ENCODE measurements at places on chromosomes 12 and 14.

- no peak for DNase-seq
Observed at GRCh38 chr14:52333823-52334657, 19.9 kb downstream of the PTGER2 start.

GRCh38 chr12:93853698-93854478 is 176.7 kb downstream of the CRADD start:
- no peak for DNase-seq

DNA sequence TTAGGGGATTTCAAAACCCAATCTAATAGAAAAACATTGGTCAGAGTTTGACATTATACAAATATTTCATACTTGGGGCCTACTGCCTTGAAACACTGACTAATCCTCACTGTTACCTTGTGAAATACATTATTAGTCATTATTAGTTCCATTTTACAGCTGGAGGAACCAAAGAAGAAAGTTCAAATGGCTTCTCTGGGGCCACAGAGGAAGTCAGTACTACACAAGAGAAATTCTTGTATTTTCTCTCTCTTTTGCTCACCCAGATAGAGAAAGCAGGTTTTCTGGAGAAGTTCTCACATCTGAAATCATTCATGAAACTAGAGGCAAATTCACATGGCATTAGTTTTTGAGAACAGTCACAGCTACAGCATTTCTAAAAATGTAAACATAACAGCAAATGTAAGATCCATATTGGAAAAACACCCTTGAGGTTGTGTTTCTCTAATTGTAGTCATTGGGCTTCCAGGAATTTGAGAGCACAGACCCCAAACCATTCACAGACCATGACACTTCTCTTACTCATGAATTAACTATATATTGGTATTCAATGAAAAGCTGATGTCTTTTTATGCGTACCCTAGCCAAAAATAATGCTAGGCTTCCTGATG is 83.0 kb downstream of the LLPH start:
- no peak for DNase-seq

GRCh38 chr14:105471823-105472485 is 2.7 kb upstream of the CRIP2 start:
- DNase-seq: no peak

- no peak for DNase-seq
Observed at GRCh38 chr12:57459750-57460467, at the start of gene GLI1. GLI1 (plus strand) TSS chr12:57459785; CDS start chr12:57463692, 3,907 bp downstream.
